ENCODE measurements at places on chromosomes 13 and 19.

- no peak for DNase-seq
Observed at GRCh38 chr19:10832939-10833296, 3.1 kb downstream of the TMED1 start.

GRCh38 chr13:65677906-65678305 lies 1552.2 kb downstream of the PCDH9 start:
- DNase-seq = no peak

GRCh38 chr13:58254943-58255342 lies 623.4 kb downstream of the PCDH17 start:
- no peak for DNase-seq

GRCh38 chr13:105441051-105441750 lies 1094.3 kb downstream of the EFNB2 start:
- no peak for DNase-seq

DNA sequence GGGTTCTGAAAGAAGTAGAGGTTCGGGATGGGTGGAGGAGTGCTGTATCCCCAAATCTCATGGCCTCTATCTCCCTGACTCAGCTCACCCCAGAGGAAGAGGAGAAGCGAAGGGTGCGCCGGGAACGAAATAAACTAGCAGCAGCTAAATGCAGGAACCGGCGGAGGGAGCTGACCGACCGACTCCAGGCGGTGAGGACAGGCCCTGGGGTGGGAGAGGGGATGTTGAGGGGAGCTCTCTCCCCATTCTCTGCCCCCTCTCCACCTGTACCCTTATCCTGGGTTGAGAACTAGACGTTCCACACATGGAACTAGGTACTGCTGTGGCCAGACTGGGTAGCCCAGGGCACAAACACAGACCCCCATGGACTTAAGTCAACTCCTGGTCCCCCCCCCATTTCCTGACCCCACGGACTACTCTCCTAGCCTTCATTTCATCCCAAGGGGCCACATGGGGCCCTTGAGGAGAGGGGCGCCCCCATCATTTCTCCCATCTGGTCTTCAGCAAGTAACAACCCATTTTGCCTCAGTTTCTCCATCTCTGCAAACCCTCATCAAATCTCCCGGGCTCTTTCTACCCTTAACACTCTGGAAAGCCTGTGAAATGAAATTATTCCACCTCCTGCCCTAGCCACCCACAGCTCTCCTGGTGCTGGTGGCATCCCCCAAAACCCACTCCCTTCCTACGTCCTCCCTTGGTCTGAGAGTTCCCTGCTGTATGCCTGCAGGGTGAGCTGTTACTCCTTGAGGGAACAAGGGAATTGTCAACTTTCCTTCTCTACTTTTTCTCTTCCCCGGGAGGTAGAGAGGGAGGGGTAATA lies 3.5 kb downstream of the FOSB start:
- DNase-seq = no peak

GRCh38 chr19:18214779-18215433 lies 11.1 kb upstream of the RAB3A start:
- no peak for DNase-seq

- DNase-seq = no peak
Observed at GRCh38 chr13:79404361-79404760, 1.7 kb downstream of the RBM26 start.

DNA sequence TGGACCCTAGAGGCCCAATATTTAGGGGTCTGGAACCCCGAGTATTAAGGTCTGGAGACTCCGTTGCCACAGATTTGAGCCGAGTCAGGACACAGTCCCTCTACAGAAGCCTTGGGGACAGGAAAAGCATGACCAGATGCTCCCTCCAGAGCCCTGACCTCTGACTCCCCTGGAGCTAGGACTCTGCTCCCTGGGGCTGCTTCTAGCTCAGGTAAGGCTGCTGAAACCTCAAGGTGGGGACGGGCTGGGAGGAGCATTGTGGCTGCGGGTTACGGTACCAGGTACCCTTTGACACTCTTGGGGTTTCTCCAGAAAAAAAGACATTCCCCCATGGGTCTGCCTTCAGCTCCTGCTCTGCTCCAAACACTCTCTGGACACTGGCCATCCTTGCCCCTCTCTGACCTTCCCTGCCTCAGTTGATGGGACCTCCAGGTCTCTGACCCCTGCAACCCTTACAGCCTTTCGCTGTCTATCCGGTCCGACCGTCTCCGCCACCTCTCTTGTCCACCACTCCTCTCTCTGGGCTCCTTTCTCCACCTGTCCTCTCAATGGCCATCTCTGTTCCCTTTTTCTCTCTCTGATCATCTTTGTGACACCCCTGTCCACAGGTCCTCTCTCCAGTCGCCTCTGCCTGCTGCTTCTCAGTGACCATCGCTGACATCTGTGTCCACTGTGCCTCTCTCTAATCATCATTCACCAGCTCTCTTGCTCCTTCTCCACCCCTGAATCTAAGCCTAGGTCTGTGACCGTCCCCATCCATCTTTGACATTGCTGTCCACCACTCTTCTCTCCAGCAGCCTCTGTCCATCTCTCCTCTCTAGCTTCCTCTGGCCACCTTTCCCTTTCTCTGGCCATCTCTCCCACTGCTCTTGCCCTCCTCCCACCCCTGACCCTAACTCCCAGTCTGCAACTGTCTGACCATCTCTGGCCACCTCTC lies 1.4 kb downstream of the LRFN3 start:
- no peak for DNase-seq

DNA sequence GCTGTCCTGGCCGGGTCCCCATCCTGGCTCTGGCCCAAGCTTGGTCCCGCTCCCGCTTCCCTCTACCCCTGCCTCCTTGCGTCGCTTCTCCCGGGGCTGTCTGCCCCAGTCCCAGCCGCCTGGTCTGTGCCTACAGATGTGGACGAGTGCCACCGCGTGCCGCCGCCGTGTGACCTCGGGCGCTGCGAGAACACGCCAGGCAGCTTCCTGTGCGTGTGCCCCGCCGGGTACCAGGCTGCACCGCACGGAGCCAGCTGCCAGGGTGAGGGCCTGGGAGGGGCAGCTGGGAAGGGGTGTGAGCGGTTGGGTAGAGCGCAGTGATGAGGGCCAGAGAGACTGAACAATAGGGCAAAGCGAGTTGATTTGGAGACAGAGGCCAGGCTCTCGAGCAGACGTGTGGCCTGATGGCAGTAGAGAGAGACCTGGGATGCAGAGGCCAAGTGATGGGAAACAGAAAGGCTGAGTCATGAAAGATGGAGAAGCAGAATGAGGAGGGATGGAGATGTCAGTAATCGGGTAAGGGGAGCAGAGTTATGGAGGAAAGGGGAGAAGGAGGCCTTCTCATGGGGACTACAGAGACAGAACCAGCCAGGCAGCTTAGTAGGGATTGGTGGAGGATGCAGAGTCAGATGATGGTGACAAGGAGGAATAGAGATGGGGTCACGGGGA lies 9.4 kb downstream of the LTBP4 start:
- no peak for DNase-seq

GRCh38 chr13:80307401-80307987 lies 33.4 kb downstream of the SPRY2 start:
- no peak for DNase-seq

GRCh38 chr19:39145180-39145953 lies 19.8 kb downstream of the PAK4 start:
- DNase-seq = no peak

DNA sequence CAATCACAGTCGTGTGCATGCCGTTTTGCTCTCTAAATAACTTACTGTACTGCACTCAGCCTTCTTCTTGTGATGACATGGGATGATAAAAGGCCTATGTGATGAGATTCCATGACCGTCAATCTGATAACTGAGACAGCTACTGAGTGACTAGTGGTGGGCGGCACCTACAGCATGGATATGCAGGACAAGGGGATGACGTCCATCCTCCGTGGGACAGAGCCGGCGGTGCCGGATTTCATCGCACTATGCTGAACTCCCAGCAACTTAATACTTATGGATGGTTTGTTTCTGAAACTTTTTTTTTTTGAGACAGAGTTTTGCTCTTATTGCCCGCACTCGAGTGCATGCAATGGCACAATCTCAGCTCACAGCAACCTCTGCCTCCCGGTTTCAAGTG lies 146.8 kb upstream of the TSHZ3 start:
- no peak for DNase-seq

DNA sequence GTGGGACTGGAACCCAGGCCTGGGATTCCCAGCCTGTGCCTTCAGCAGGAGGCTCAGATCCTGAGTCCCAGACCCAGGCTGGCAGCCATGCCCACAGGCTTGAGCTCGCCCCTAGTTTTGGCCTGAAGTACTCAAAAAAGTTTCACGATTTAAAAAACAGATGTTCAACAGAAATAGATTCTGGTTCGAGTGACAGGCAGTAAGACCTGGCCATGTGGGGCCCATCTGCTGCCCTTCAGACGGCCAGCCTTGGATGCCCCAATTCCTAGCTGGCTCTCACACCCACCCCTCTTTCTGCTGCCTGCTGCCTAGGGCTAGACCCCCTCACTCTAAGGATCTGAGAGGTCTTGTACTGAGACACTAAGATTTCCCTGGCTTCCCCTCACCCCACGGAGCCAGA lies 2.8 kb upstream of the DMPK start:
- DNase-seq = no peak

GRCh38 chr19:58054901-58055874 lies 3.9 kb upstream of the ZNF135 start:
- DNase-seq = no peak

Measured in germinal center (tissue), 1 donor.